ENCODE measurements at places on chromosomes 7 and 10. TPM values are rescaled to one million over a fixed set of nuclear protein-coding genes. Genes with fewer than 3 reads are reported as not detected.

GRCh38 chr10:116197946-116198675 is 74.9 kb downstream of the GFRA1 start:
- DNase-seq = no peak

DNA sequence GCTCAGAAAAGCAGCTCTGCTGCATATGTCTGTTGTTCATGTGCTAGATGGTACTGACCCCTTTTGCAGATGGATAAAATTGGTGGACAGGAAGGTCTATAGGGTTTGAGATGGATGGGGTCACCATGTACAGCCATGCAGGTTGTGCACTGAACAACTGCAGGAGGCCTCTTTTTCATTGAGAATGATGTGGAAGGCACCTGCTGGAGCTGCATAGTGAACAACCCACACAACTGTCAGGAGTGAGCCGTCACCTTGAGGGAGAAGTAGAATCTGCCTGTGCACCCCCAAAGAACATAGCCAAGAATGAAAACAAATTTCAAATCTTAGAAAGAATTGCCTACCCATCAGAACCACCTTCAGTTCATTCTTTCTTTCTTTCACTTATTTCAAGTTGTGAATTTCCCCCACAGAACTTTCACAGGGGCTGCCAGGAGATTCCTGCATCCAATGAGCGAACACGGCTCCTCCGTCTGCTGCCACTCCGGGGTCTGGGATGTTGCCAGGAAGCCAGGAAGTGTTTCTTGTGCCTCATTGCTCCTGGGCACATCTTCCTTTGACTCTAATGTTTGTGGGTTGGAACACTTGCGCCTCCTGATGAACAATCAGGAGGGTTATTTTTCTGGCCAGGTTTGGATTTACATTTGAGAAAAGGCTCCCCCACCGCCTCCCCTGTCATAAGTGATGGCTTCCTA is 53.7 kb upstream of the DOCK1 start:
- peak; percentile 33 for DNase-seq

- DNase-seq = no peak
These were observed 28.7 kb downstream of the MALRD1 start for GRCh38 chr10:19077276-19077675.

GRCh38 chr7:71962636-71963035 is 449.5 kb downstream of the CALN1 start:
- no peak for DNase-seq

Gene RPEL1
- total RNA-seq = 0.10 TPM

Gene PGAM2
- 0.78 TPM for total RNA-seq
